NCI-H510A treated with DMSO at 0.1 percent for 48 hours (cell line): ENCODE measurements at places on chromosomes 12 and 14.

GRCh38 chr12:79162147-79162772, 297.7 kb downstream of the SYT1 start:
- DNase-seq = no peak

DNA sequence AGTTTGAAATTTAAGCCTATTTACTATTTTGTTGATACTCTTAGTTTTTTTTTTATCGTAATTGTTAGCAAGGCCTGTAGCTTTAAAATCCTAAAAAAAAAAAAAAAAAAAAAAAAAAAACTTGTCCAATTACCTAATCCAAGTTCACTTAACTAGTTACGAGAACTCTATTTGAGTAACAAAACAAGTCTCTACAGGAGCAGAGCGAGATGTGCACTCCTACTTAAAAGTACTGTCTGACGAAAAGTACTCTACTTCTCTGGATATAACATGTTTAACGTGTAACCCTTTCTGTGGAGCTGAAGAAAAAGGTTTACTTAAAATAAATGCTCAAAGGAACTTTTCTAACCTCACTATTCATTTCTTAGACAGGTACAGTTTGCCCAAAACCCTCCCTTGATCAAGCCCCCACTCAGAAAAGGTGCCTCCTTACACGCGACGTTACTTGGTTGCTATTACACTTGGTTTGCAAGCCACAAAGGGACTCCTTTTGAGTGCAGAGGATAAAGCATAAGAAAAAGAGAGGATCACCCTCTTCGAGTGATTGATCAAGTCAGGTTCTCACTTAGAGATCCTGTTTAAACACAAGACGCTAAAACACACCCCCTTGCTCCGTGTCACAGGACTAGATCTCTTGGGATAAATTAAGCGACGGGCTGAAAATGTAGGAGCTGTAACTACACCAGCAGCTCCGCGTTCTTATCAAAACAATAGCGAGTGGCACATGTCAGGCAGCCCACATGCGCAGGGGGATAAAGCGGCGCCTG, 2.2 kb downstream of the BAZ1A start:
- DNase-seq = peak; percentile 88

- no peak for DNase-seq
Observed at GRCh38 chr12:86741531-86741930, 485.3 kb upstream of the MGAT4C start.

- DNase-seq = peak; percentile 68
Observed at GRCh38 chr12:118164798-118165486, 29.0 kb downstream of the PEBP1 start.

GRCh38 chr14:53273671-53274072, 120.5 kb upstream of the DDHD1 start:
- no peak for DNase-seq

DNA sequence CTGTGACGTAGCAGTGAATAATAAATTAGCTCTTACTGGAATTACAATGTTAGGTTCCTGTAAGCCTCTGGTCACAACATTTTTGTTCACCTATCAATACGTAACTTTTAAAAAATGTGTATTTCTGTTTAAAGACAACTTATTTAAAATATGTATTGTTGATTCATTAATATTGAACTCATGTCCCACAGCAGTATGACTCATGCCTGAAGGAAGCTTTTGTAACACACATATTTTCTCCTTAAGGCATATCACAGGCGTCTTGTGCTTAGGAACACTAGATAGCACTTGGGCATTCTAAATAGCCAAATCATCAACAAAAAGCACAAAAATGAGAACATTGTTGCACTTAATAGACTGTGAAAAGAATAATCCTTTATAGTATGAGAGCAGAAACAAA, 92.5 kb downstream of the GPHN start:
- no peak for DNase-seq

DNA sequence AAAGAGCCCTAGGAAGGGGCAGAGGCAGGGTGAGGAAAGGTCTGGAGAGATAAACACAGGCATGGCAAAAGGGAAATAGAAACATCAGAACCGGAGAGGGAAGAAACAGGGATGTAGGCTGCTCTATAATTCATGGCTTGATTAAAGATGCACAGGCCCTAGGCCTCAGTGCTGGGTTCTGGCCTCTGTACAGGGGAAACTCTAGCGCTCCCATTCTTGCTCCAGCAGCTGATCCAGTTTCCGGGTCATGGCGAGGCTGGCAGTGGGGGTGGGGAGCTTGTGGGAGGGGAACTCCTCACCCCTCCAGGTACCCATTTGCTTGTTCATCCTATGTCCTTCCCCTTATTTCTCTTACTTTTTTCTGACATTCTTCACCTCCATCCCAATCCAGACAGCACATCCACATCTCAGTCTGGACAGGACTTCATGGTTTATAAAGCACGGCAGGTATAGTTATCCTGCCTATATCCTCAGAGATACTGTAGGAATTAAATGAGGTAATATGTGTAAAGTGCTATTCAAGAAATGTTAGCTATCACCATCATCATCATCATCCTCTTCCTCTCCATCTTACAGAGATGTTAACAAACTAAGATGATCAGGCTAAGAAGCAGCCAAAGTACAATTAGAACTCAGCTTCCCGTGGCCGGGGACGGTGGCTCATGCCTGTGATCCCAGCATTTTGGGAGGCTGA, 8.0 kb upstream of the GPR84 start:
- peak; percentile 30 for DNase-seq
